Fibroblast of skin of scalp (primary cell): ENCODE measurements at places on chromosomes 12 and 14.

- no peak for DNase-seq
Observed at GRCh38 chr12:93954166-93955112, 193.9 kb upstream of the PLXNC1 start.

- DNase-seq, result peak; percentile 86
Observed at GRCh38 chr12:80041692-80042091, 57.6 kb upstream of the OTOGL start.

DNA sequence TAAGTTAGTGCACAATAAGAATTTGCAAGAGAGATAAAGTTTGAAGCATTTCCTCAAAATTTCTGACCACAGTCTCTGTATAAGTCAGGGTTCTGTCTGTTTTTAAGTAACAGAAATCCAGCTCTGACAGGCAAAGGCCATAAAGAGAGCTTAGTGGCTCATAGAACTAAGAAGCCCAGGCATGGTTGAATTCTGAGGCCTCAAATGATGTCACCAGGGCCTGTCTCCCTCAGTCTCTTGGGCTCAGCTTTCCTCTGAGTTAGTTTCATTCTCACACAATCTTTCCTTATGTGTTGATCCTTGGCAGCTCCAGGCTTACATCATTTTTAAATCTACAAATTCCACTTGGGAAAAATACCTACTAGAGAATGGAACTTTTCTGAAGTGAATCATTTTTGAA lies 173.4 kb upstream of the ATP2B1 start:
- peak; percentile 79 for DNase-seq

- peak; percentile 36 for DNase-seq
Observed at GRCh38 chr14:86057018-86057667, 527.2 kb downstream of the FLRT2 start.

- DNase-seq, result peak; percentile 44
Observed at GRCh38 chr12:123398550-123399254, 14.8 kb downstream of the KMT5A start.

- no peak for DNase-seq
Observed at GRCh38 chr12:87163122-87163521, 866.1 kb downstream of the C12orf50 start.

GRCh38 chr14:26143057-26143456 lies 454.8 kb downstream of the NOVA1 start:
- DNase-seq, result no peak

DNA sequence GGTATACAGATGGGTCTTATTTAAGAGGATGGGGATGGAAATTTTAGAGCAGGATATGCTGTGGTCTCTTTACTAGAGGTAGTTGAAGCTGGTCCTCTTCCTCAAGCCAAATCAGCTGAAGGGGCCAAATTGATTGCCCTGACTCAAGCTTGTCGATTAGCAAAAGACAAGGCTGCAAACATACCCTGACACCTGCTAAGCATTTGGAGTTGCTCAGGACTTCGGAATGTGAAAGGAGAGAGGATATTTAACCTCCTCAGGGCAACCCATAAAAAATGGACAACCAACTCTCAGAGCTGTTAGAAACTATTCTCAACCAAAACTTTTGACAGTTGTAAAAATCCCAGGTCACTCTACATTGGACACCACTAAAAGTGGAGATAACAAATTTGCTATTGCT lies 15.6 kb downstream of the PTGDR start:
- DNase-seq, result no peak

- DNase-seq, result no peak
Observed at GRCh38 chr12:48197549-48197970, 5.5 kb downstream of the OR10AD1 start.

- DNase-seq, result no peak
Observed at GRCh38 chr14:61342486-61342885, 21.1 kb downstream of the PRKCH start.

DNA sequence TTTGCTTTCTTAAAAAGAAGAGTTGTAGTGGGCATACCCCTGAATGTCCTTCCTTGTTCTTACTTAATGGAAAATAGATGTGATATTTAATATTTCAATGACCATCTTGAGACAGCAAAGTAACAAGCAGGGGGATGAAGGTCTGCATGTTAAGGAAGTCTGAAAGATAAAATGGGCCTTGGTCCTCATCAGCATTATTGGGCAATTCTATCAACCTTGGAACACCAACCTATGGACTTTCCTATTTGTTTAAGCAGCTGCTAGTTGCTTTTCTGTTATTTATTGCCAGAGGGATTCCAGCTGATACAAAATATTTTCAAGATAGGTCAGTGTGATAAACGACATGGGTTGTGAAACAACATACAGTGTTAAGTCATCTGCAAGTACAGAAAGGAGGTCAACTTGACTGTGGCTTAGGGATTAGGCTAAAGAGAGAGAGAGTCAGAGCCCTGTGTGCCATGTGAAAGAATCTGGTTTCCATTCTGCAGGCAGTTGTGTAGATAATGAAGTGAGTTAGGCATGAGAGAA lies 16.4 kb upstream of the A2M start:
- DNase-seq, result no peak

GRCh38 chr14:76309572-76310162 lies 66.3 kb upstream of the ESRRB start:
- DNase-seq, result no peak

- DNase-seq, result no peak
Observed at GRCh38 chr12:53538209-53538689, 31.0 kb upstream of the NPFF start.

DNA sequence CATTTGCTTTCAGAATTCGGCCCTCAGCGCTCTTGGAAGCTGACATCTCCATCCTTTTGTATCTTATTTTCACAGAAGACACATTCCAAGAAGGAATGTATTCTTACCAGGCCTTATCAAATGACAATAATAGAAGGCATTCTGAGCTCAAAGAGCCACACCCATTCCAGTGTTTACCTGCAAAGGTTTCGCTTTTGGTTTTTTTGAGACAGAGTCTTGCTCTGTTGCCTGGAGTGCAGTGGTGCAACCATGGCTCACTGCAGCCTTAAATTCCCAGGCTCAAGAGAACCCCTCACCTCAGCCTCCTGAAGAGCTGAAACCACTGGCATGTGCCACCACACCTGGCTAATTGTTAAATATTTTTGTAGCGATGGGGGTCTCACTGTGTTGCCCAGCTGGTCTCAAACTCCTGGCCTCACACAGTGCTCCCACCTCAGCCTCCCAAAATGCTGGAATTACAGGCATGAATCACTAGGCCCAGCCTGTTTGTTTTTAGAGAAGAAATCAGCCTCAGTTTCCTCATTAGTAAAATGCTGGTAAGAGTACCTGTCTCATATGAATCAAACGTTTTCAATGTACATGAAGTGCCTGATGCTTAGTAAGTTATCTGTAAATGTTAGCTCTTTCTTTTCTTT lies 69.2 kb downstream of the SLC6A12 start:
- DNase-seq, result no peak

DNA sequence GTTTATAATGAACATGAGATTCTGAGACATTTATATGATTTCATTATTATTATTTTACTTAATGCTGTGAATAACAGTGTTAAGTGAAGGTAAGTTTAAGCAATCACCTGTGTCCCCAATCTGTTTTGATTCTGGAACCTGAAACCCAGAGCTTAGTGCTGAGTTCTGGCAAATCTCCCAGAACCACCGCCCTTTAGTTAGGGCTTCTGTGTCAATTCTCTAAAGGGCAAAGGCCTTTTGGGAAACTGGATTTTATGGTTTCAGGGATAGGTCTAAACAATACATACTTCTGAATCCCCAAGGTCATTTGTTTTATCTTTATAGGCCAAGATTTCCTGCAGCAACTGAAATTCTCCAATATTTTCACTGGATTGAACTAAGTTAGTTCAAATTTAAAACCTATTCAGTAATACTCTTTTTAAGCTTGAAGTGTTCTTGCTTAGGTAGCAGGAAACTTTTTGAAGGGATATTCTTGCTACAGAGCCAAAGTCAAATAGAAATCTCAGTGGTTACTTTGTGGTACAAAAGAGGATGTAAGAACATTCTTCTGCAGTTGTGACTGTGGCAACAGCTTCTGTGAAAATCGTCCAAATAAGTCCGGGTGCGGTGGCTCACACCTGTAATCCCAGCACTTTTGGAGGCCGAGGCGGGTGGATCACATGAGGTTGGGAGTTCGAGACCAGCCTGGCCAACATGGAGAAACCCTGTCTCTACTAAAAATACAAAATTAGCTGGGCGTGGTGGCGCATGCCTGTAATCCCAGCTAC lies 10.0 kb upstream of the PKP2 start:
- DNase-seq, result no peak

DNA sequence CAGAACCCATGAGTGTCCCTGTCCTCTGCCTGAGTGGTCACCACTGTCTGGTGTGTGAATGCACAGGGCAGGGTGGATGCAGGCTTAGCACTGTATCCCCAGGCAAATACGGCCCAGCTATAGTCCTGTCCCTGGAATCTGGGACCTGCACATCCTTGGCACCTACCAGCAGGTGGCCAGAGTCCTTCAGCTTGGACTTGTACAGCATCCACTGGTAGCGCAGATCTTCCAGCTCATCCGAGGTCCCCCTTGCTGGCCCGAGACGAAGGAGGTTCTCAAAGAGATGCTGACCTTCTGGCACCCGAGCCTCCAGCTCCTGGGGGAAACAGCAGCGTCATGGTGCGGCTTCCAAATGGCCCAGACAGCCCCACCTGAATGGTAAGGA lies 83.4 kb downstream of the SYNE3 start:
- DNase-seq, result no peak

GRCh38 chr12:131901431-131902331 lies 7.3 kb downstream of the ULK1 start:
- DNase-seq, result no peak

DNA sequence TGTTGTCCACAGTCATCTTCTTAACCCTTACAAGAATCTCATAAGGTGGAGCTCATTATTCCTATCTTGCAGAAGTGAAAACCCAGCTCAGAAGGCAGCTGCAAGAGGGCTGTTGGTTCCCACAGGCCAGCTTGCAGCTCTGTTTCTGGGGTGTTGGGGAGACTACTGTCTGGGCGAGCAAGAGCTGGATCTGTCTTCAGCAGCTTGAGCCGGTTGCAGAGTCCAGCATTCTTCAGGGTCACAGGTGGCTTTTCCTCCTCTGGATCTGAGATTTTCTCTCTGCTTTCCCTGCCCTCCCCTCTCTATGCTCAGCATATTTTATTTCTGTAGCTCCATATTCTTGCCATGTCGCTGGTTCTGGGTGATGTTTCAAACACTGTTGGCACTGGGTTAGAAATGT lies 87.4 kb downstream of the PAPOLA start:
- no peak for DNase-seq

GRCh38 chr14:83870546-83871270 lies 1659.2 kb upstream of the FLRT2 start:
- DNase-seq, result no peak

DNA sequence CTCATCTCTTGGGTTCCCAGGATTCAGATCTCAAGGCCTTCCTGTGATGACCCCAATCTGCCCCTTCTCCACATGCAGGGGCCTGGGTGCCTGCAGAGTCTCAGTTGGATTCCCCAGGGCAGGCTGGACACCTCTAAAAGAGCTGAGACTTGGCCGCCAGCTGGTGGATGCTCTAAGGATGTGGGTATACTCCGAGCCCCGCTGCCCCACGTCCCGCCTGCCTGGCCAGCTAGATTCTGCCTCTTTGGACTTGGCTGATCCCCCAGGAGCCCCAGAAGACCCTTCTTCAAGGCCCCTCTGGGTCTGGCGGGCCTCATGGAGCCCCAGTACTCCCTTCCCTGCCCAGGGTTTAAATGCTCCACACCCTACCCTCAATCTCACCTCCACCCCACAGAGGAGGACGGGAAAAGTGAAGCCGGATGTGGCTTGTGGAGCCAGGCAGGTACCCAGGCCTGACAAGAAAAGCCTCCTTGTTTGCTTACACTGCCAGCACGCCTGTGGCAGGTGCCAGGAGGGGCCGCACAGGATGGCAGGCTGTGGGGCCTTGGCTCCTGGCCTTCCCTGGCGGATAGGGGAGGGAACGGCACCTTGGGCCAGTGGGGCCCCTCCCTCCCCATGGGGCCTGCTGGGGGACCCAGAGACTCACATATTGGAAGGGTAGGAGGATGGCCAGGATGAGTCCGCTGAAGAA lies 15.1 kb downstream of the FAIM2 start:
- no peak for DNase-seq

DNA sequence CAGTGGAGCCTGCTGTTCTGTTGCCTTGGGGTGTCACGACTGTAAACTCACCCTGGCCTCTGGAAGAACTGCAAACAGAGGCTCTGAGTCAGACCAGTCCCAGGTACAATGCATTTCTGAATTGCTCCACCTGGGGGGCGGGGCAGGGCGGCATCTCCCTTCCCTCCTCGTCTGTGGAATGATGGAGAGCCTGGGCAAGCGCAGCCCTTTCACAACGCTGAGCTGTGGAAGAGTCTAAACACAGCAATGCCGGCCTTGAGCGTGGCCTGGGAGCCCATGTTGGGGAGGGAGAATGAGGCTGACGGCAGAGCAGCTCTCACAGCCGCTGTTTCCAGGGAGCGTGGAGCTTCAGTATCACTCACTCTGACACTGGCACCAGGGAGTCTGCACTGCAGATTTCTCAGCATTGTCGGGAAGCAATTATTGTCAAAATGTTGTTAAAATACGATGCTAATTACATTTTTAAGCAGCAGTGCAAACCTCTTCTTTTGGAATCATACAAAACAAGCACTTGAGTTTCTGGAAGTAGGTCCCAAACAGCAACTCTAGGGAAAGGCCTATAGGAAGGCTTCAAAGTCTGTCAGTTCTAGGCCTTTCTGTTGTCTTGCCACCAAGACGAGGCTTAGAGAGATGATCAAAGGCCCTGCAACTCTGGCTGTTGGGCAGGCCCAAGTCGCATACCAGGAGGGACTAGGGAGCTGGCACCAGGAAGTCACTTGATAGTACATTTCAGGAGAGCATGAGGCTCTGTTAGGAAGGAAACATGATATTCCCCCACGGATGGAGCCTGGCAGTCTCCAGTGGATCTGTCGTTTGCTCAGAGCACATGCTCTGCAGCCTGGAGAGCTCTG lies 244.0 kb upstream of the FKBP4 start:
- DNase-seq, result no peak

- DNase-seq, result no peak
Observed at GRCh38 chr14:58733451-58734208, 95.9 kb downstream of the DACT1 start.

- no peak for DNase-seq
Observed at GRCh38 chr14:24775950-24776349, 142.0 kb upstream of the GZMB start.
